C1 segment of cervical spinal cord (tissue), 14 donors: ENCODE measurements at places on chromosomes 7 and 10.

DNA sequence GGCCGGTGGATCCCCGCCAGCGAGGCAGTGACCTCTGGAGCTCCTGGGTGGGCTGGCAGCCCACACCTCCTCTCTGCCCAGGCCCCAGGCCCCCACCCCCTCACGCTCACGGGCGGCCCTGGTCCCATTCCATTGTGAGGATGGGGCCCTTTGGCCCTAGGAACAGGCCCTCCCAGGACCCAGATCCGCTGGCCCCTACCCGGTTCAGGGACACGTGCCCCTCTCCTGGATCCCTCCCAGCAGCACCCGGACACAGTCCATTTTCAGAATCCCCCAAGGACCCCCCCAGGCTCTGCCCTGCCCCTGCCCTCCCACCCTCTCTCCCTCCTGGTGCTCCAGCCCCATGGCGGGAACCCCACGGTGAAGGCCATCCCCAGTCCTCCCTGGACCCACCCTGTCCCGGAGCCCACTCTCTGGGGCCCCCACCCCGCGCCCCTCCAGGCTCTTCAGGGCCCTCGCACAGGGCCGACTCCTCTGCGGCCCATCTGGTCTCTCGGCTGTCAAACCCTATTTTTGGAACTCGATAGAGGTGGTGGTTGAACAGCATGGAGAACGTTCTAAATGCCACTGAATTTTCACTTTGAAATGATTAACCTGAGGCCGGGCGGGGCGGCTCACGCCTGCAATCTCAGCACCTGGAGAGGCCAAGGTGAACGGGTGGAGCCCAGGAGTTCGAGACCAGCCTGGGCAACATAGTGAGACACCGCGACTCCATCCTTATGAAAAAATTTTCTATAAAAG, 8.1 kb downstream of the ADAP1 start:
- no peak for DNase-seq

DNA sequence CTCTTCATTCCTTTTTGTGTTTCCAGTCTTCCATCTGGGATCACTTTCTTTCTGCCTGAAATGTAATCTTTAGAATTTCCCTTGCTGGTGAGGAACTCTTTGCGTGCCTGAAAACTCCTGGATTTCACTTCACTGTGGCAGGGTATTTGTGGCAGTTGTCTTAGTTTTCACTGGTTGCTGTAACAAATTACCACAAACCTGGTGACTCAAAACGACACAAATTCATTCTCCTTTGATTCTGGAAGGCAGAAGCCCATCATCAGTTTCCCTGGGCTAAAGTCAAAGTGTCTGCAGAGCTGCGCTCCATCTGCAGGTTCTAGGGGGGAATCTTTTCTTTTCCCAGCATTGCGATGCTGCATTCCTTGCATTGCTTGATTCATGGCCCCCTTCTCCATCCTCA, 109.3 kb downstream of the RBM20 start:
- no peak for DNase-seq

DNA sequence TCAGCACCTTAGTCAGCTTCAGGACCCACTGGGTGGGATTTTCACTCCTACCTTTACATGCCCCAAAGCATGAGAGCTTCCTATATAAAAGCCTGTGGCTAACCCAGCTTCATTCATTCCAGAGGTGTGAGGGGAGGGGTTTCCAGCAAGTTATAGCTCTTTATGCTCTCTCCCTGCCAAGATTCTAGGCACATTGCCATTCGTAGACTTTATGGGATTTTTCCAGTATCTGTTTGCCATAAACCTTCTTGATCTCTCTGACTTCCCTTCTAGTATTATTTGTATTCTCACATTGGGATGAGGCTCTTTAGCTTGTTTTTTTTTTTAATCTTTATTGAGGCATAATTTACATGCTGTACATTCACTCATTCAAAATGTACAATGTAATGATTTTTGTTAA, 67.5 kb downstream of the POU6F2 start:
- no peak for DNase-seq

- no peak for DNase-seq
Measured at GRCh38 chr7:45710271-45711160, 136.3 kb downstream of the ADCY1 start.

DNA sequence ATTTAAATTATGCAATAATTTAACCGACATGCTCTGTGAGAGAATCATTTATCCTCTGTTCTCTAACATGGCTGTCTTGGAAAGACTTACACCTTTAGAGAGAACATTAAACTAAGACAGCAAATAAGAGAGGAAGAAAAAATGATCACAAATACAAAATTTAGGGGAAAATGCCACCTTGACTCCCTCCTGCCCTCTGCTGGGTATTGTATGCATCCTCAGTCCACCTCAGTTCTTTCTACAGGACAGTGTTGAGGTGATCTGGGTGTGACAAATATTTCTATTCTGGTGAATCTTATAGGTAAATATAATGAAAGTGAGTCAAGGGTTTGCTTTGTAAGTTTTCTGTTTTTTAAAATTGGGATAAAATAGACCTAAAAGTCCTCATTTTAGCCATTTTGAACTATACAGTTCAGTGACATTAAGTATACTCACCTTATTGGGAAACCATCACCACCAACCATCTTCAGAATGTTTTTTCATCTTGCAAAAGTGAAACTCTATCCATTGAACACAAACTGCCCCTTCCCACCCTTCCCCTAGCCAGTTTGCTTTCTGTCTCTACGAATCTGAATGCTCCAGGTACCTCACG, 61.5 kb upstream of the ELMO1 start:
- no peak for DNase-seq

GRCh38 chr10:87550741-87551140, 46.0 kb downstream of the MINPP1 start:
- DNase-seq = no peak

DNA sequence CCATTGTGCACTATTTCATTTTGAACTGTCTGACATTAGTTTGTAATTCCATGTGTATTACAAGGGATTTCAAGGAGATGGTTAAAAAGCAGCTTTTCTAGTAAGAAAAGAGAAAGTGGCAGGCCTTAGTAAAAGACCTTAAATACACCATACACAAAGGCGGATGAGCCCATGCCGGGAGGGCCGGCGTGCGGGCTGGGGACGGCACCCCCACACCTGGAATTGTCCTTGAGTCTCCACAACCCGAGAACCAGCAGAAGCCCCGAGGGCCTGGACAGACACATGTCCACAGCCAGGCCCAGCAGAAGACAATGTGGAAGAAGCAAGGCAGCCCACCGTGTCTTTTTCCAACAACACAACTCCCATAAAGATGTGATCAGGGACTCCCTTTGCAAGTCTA, 123.7 kb upstream of the TCERG1L start:
- no peak for DNase-seq

GRCh38 chr7:86479144-86479543, 164.6 kb upstream of the GRM3 start:
- no peak for DNase-seq

GRCh38 chr7:138238734-138239659, 162.7 kb downstream of the AKR1D1 start:
- DNase-seq = no peak

DNA sequence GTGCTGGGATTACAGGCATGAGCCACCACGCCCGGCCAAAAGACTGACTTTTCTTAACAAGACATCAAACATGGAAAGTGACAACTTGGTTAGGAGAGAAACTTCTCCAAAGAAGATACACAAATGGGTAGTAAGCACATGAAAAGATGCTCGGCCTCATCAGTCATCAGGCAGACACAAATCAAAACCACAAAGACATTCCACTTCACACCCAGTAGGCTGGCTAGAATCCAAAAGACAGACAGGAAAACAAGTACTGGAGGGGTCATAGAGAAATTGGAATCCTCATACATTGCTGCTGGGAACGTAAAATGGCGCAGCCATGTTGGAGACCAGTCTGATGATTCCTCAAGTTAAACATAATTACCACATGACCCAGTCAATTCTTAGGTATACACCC, 16.4 kb downstream of the SEPHS1 start:
- DNase-seq = no peak

GRCh38 chr10:12510984-12511383, 161.6 kb downstream of the CAMK1D start:
- no peak for DNase-seq

- no peak for DNase-seq
Measured at GRCh38 chr7:111259991-111260390, 169.1 kb downstream of the LRRN3 start.

DNA sequence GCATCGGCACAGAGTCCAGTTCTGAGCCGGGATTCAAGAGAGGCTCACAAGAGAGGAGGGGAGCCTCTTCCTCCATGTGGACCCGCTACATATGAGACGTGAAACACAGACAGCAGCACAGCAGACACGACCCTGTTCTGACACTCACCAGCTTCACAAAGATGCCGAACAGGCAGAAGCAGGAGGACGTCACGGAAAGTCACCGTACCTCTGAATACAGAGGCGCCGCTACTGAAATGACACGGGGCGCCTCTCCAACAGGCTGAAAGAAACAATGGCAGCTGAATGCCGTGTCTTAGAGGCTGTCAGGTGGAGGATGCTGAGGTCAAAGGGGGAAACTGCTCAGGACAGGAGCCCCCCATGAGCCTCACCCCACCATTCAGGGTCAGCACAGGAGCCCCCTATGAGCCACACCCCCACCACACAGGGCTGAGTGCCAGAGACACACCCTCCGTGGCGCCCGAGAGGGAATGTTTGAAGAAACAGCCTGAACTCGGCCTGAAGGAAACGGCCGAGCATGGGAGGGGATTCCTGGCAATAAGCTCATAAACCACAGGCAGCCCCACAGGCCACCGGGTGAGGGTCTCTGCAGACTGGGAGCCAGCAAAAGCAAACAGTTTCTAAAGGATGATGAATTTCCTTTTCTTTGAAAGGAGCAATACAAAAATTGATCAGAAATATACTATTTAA, 510.3 kb downstream of the PTPRN2 start:
- no peak for DNase-seq

- no peak for DNase-seq
Measured at GRCh38 chr7:123639631-123640030, 16.0 kb upstream of the LMOD2 start.

DNA sequence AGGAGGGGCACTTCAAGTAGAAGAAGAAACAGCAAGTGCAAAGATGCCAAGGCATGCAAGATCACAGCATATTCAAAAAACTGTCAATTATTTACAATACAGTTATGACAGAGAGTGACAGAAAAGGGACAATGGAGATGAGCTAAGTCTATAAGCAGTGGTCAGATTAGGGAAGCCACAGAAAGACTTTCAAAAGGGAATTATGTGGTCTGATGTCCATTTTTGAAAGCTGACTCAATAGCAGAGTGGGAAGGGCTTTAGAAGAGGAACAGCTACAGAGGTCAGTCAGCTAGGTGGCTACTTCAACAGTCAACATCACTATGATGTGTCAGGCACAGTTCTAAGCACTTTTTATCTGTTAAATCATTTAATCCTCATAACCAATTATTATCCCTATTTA, 45.2 kb upstream of the SPOCK2 start:
- no peak for DNase-seq

DNA sequence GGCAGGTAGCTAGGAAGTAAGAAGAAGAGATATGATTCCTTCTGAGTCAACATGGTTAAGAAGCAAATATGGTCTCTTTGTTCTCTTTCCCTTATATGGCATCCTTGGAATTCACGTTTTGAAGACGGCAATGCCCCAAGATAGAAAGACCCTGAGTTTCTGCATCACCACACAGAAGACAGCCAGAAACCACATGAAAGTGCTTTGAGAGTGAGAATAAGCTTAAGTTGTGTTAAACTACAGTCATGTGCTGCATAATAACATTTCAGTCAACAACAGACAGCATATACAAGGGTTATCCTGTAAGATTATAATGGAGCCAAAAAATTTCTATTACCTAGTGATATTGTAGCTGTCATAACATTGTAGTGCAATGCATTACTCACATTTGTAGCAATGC, 89.9 kb upstream of the STEAP1 start:
- DNase-seq = no peak

DNA sequence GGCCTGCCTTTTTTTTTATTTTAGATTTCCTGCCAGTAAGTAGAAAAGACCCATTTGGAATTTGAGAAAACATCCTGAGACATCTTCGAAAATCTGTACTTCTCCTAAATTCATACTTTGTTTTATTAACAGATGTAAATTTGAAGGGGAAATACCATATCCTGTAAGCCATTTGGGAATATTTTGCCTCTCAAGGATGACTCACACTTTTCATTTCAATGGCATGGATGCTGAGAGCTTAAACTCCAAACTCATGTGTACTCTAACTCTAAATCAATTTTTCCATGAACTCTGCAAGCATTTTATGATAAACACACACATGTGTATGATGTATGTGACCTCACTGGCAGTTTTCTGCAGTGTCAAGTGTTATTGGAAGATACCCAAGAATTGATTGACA, 89.0 kb downstream of the SEMA3A start:
- no peak for DNase-seq

GRCh38 chr7:128209229-128210035, 31.6 kb upstream of the LEP start:
- DNase-seq = no peak

DNA sequence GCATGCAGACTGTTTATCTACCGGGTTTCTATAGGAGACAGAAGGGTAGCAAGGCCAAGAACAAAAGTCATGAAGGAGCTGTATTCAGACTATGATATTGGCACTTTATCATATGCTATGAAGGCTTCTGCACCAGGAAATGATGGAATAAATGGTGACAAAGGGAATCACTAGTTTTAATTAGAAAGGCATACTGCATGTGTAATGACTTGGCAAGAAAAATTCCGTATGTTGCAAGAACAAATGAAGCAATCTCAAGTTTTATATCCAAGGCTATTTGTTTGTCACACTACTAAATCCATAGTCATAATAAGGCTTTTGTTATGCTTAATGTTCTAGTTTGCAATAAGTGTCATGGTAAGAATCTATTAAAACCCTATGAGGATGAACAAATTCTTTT, 230.9 kb downstream of the ZEB1 start:
- DNase-seq = no peak

GRCh38 chr10:125980521-125981035, 84.2 kb downstream of the FANK1 start:
- DNase-seq = no peak

GRCh38 chr10:106082865-106083264, 1081.6 kb downstream of the SORCS1 start:
- DNase-seq = no peak

- no peak for DNase-seq
Measured at GRCh38 chr10:84946904-84947303, 618.5 kb downstream of the CCSER2 start.

GRCh38 chr7:30660331-30661255, 21.7 kb downstream of the CRHR2 start:
- DNase-seq = no peak

- no peak for DNase-seq
Measured at GRCh38 chr7:102197599-102197998, 89.1 kb upstream of the SH2B2 start.

DNA sequence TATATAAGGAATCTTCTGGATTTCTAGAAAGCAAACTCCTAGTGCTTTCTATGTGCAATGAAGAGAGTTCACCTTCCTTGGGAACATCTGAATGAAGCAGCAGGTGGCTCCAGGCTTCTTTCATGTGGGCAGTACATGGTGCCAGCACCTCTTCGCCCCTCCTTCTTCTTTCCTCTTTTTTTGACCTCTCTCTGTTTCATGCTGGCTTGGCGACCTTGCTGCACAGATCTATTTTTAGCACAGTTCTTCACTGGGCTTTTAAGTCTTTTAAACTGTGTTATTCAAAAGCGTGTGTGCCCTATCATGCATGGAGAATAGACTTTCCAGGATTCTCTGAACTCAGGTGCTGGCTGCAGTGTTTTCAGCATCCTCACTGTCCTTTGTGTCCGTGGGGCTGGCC, 400.3 kb upstream of the PRKCQ start:
- DNase-seq = no peak
